Urinary bladder (tissue), 4 donors: ENCODE measurements at places on chromosomes 1 and 21.

- DNase-seq: peak; percentile 20
Measured at GRCh38 chr1:232029315-232029714, 402.7 kb downstream of the DISC1 start.

DNA sequence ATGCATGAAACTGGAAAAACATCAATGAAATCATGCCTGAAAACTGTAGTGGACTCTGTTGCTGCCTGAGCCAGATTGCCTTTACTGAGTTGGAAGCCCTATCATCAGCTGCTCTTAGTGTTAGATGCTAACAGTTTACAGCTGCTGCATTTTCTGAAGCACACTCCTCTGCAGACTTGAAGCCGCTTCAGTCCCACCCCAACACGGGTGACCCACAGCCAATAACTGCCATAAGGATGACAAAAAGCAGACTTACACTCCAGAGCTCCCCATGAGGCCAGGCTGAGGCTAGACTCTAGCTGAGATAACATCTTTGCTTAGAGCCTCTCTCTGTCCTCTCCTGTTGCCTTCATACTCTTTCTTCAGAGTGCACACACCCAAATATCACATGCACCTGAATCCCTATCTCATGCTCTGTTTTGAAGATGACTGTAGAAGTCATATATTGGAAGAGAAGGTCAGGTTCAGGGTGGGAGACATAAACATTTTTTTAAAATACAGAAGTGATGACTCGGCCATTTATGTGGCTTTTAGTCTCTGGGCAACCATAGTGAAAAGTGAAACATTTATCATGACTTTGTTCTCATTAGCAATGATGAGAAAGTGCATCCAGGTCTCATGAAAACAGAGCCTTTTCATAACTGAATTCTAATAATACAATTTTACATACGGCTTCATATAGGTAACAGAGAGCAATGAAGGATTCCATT lies 161.0 kb downstream of the KCNK2 start:
- DNase-seq: no peak

DNA sequence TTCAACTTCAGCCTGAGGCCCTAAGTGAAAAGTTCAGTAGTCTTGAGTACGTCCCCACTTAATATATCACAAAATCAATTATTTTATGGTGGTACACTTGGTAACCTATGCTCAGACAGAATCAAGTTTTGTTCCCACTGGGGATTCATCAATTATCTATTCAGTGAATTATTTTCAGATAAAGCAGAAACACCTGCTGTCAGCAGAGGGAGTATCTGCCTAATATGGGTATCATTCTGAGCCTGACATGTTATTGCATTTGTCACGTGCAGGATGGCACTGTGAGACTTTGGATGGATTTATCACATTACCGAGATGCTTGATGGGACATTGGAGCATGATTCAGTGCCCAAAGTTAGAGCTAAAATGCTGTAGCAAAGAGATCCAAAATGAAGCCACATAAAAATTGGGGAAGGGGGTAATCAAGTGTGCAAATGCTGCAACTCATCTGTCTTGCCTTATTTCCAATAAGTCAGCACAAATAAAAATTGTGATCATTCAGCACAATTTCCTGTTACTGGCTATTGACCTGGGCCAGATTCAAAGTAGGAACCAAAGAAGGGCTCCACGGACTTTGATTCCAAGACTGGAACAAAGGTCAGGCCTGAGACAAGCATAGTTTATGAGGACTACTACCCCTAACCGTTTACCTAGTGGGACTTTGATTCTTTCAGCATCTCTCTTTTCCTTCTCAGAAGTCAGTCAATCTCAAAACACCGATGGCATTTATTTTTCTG lies 657.6 kb downstream of the LMO4 start:
- no peak for DNase-seq

GRCh38 chr1:17348593-17349234 lies 23.3 kb upstream of the PADI6 start:
- DNase-seq: no peak

- DNase-seq: no peak
Measured at GRCh38 chr1:245953876-245954660, 553.0 kb downstream of the SMYD3 start.

DNA sequence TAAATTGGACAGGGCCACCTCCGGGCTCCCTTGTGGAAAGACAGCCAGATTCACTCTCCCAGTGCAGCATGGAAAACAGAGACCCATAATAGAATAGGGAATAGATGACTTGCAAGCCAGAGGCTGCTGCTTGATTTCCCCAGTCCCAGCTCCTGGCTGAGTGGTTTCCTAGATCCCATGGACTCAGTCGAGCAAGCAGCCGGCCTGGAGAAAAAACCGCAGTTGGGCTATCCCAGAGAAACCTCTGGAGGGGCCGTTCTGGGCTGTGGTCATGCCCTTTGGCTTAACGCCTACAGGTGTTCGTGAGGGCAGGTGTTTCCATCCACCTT lies 61.7 kb downstream of the ELK4 start:
- no peak for DNase-seq

- no peak for DNase-seq
Measured at GRCh38 chr1:203570805-203571204, 55.8 kb upstream of the ATP2B4 start.

GRCh38 chr21:45987121-45987711 lies 5.6 kb downstream of the COL6A1 start:
- no peak for DNase-seq

DNA sequence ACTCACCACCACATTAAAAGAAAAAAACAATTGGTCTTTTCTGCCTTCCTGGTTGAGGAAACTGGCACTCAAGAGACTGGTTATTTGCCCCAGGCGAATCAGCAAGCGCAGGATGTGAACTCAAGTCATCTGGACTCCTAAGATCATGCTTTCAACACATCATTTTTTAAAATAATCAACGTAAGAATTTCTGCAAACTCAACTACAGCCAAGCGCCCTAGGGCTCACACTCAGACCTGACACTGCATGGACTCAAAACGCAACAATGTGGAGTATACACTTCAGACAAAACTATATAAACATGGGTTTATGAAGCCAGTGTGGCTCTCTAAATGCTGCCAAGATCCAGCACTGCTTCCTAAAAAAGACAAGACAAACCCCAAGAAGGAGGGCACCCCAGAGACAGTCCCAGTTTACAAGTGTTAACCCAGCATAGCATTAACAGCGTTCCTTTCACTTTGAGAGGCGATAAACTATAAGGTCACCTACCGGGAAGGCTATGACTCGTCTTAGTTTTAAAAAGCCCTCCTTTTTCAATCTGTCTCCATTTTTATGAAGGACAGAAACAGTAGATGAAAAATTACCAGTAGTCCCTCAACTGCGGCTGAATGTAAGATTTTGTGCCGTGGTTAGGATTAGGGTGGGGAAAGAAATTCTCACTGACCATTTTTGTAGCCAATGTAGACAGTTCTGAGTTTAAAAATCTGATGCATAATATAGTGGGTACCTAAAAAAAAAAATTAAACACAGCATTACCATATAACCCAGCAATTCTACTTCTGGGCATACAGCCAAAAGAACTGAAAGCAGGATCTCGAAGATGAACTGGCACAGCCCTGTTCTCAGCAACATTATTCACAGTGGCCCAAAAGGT lies 54.8 kb downstream of the SIPA1L2 start:
- DNase-seq: no peak

DNA sequence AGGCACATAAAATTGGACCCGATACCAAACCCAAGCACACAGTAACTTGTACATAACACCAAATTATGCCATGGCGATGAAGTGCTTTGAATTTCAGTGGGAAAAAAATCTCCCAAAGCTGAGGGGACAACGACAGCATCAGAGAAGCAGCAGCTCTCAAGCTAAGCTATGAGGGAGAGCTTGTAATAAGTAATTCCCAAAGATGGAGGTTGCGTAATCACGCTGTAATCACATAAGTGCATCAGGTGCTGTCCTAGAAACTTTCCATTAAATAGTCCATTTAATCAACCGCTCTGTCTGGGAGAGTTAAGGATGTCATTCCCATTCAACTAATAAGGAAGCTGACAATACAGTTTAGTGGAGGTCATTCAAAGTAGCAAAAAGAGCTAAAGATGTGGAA lies 37.6 kb upstream of the KRTAP19-8 start:
- DNase-seq: no peak

DNA sequence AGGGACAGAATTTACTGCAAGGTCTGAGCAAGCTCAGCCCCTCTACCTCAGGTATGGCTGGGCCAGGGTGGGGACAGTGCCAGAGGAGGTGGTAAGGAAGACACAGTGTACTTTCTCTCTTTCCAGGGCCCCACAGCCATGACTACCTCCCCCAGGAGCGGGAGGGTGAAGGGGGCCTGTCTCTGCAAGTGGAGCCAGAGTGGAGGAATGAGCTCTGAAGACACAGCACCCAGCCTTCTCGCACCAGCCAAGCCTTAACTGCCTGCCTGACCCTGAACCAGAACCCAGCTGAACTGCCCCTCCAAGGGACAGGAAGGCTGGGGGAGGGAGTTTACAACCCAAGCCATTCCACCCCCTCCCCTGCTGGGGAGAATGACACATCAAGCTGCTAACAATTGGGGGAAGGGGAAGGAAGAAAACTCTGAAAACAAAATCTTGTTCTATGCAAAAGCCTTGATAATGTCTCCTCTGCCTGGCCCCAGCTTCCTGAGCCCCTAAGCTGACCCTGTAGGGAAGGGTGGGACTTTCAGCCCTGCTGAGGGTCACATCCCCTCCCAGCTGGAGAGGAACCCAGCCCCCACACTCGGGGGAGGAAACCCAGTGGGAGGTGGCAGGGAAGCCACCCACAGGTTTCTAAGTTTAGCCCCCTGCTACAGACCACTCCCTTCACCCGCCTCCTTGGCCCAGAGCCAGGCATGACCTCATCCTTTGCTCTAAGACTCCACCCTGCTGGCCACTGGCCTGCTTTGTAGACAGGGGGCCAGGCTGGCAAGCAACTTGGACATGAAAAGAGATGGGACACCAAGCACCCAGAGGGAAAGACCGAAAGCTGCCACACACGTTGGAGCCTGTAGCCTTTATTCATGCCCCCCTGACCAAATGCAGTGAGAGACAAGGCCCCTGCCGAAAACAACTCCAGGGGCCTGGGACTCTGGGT lies 6.4 kb downstream of the RHOC start:
- DNase-seq: peak; percentile 91

GRCh38 chr1:207823880-207824566 lies 72.2 kb downstream of the CD46 start:
- peak; percentile 91 for DNase-seq

GRCh38 chr1:167022384-167022783 lies 33.3 kb downstream of the MAEL start:
- no peak for DNase-seq

DNA sequence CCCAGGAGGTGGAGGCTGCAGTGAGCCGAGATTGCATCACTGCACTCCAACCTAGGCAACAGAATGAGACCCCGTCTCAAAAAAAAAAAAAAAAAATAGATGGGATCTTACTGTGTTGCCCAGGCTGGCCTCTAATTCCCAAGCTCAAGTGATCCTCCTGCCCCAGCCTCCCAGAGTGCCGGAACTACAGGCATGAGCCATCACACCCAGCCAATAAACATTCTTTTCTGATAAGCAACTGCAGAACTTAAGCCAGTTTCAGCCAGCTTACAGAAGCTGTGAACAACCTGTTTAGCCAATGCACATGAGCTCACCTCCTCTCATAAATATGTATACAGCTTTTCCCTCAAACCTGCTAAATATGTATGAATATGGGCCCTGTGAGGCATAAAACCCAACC lies 3.1 kb upstream of the MIIP start:
- DNase-seq: no peak

DNA sequence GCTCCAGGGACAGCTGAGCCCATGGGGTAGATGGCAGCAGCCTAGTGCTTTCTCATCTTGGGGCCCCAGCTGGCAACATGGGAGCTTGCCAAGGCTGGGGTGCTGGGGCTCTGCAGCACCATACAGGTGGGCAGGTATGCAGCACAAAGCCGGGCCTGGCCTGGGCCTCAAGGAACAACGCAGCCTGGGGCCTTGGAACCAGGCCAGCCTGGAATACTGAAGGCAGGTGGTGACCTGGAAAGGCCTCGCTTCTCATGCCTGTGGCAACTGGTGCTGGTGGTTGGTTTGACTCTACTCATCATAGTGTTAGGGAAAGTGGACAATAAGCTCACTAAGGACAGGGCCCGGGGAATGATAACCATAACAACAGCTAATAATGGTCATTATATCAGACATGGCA lies 27.0 kb upstream of the SDHB start:
- no peak for DNase-seq

DNA sequence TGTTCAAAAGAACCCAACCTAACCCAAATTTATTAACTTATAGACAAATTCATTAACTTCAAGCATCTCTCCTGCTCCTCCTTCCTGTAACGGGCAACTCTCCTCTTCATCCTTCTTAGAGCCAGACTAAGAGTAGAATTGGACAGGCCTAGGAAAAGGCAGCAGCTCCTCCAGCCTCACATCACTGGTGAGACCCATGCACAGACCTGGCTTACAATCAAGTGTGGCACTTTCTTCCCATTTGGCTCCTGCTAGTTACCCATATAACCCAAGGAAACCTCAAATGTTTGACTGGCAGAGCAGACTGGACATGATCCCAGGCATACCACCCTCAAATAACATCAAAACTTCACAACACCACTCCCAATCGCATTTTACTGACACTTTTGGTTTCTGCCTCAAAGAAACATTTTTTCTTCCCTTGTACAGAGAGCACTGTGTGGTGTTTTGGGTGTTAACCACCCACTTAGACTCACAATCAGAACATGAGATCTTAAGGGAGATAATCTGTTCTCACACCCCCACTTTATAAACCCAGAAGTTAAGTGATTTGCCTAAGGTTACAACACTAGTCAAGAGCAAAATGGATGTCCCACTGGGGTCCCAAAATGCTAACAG lies 101.4 kb downstream of the SIPA1L2 start:
- no peak for DNase-seq

GRCh38 chr1:28985427-28985826 lies 71.1 kb downstream of the EPB41 start:
- DNase-seq: no peak

- DNase-seq: no peak
Measured at GRCh38 chr1:97145321-97145956, 423.9 kb downstream of the PTBP2 start.

DNA sequence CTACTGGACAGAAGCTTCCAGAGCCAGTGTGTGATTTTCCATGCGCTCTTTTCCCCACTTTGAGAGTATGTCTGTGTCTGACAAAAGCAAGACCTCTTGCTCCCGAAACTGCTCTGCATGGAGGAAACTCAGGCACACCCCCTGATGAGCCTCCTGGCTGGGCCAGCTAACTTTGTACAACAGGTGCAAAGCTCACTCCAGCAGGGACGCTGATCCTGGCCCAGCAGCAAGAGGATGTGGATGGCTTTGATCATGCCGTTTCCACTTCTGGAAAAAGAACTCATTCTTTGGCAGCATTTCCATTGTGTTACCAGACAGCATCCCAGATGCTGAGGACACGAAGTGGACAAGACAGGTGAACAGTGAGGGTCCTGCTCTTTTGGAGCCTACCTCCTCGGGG lies 103.1 kb downstream of the TLR5 start:
- DNase-seq: no peak

DNA sequence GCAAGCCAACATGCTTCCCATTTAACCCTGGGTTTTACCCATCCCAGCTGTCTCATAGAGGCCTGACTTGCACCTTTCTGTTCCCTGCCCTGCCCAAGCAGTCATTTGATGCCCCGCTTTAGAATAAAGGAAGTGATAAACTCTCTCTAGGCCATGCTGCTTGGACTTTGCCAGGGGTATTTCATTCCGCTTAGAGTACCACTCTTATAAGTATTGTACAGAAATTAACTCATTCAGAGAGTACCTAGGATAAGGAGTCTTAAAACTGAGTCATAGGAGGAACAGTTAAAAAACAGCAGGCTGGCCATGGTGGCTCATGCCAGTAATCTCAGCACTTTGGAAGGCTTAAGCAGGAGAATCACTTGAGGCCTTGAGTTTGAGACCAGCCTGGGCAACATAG lies 21.0 kb upstream of the LYST start:
- DNase-seq: no peak

GRCh38 chr1:203858975-203859374 lies 2.4 kb upstream of the SNRPE start:
- no peak for DNase-seq
